ENCODE measurements at places on chromosomes 7 and 10.
A peak's percentile ranks its signal among the peaks of the same experiment; 100 is the strongest.

DNA sequence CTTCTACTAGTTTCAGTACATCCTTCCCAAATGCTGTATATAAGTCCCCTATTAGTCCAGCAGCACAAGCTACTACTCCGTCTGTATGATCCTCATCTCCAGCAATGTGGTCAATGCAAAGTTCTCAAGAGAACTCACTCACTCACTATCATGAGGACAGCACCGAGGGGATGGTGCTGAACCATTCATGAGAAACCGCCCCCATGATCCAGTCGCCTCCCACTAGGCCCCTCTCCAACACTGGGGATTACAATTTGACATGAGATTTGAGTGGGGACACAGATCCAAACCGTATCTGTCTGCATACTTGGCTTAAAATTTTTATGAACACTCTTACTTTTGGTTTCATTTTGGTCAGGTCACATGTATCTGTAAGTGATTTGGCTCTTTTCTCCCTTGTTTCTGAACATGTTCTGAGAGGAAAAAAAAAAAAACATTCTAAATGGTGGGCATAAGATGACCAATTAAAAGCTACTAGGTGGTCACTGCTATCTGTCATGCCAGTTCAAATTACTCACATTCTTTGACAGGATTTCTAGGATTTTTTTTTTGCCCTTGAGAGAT, 60.1 kb downstream of the ZNF783 start:
- DNase-seq, result peak; percentile 55

GRCh38 chr7:68348401-68348800, 1249.9 kb upstream of the AUTS2 start:
- no peak for DNase-seq

DNA sequence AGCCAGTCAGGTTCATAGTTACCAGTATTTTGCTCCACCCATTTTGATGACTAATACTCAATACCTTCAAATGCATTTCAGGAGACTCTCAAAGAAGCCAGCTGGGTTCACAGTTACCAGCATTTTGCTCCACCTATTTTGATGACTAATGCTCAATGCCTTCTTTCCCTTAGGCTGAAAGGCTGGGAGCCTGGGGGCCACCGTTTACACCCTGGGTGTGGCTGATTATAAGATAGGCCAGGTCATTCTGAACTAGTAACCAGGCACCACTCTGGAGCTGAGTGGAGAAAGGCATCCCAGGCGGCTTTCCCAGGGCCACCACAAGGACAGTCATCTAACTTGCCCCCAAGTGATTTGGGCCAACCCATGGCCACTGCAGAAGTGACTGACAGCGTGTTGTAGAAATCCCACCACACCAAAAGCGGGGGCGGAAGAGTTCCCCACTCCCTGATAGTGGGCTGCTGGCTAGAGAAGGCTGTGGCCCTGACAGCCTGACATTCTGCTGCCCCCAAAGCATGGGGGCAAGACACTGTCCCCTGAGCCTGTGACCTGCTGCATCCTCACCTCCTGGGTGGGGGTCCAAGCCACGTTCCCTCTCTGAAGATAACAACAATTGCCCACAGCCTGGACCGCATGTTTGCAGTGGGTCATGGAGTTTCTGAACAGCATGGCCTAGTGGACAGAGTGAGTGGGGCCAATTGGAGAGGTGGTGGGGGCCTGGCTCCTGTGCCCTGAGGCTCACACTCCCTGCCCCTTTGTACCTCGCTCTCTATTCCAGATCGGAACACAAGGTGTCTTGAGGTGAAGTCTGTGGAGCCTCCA, 23.0 kb upstream of the ZNF488 start:
- peak; percentile 79 for DNase-seq

- peak; percentile 12 for DNase-seq
These were observed 113.5 kb downstream of the ITGB8 start for GRCh38 chr7:20444030-20444800.

GRCh38 chr10:113853578-113854012, 287 bp downstream of the DCLRE1A start:
- no peak for DNase-seq

DNA sequence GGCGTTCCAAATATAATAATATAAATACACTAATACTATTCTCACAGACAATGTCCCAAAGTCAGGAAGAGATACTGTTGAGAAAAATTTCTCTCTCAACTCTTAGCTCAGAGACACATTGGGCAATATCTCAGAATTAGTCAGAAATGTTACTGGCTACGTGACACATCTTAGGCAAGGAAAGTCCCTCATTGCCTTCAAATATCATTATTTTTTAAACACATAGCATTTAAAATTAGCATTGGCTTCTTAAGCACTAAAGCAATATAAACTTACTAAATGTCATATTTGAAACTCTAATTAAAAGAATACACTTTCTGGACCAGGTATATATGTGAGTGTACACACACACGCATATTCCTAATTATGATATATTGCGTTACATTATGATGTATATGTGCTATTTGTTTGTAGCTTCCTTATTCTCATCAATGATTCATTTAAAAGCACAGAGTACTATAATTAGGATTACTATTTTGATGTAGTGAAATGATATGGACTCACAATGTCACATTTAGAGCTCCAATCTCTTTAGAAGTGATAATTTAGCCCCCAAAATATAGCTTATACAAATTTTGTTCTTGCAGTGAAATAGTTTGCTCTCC, 255.8 kb downstream of the TWIST1 start:
- peak; percentile 89 for DNase-seq

DNA sequence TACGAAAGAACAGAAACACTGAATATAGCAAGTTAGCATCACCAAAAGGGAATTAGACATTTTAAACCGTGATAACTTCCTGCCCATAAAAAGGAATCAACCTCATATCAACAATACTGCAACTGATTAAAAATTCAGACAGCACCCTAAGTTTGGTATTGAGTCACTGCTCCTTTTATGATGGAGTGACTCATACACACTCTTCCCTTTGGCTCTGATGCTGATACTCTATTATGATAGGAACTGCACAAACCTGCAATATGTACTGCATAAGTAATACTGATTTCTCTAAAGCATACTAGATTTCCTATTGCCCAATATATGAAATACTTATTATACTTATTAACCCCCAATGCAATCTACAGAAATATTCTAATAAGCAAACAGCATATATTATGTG, 118.7 kb downstream of the PARD3 start:
- DNase-seq, result peak; percentile 64

DNA sequence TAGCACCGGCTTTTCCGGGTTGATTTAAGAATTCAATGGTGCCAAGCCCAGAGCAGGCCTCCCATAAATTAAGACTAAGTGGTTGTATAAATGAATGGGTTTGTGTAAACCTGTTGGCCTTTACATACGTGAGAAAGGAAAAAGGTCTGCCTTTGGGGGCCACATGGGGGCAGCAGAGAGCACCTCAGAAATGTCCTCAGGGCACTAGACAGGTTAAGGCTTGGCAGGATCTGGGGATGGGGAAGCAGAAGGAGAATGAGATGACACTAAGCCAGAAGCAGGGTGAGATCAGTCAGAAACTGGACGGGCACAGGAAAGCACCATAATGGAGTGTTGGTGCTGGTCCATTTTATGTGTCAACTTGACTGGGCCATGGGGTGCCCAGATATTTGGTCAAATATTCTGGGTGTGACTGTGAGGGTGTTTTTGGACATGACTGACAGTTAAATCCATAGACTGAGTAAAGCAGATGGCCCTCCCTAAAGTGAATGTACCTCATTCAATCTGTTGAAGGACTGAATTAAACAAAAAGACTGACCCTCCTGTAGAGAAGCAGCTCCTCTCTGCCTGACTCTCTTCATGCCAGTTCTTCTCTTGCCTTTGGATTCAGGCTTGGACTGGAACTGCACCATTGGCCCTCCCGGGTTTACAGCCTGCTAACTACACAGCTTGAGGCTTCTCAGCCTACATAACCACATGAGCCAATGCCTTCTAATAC, 58.9 kb downstream of the FRMPD2 start:
- DNase-seq, result peak; percentile 57

GRCh38 chr10:1169186-1169885, 113.2 kb downstream of the WDR37 start:
- DNase-seq, result no peak

- DNase-seq, result no peak
These were observed 128.0 kb downstream of the KCND2 start for GRCh38 chr7:120400806-120401455.

- peak; percentile 59 for DNase-seq
These were observed 717 bp downstream of the ADCY1 start for GRCh38 chr7:45574669-45575500.

DNA sequence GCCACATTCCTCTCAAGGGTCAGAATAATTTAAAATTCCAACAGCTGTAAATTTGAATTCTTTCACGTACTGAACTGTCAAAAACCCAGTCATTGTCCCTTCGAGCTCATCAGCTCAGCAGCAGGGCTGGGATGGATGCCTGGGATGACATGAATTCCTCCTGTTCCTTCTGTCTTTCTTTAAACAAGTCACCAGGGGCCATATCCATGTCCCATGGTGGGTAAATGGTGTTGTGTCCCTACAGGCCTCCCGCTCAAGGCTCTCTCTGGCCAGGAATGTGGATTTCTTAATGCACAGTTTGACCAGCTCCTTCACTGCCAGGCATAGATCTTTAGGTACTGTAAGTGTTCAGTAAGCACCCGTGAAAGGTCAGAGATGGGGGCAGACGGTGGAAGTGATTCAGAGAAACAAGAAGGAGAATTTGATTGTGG, 13.8 kb upstream of the TECPR1 start:
- peak; percentile 78 for DNase-seq

DNA sequence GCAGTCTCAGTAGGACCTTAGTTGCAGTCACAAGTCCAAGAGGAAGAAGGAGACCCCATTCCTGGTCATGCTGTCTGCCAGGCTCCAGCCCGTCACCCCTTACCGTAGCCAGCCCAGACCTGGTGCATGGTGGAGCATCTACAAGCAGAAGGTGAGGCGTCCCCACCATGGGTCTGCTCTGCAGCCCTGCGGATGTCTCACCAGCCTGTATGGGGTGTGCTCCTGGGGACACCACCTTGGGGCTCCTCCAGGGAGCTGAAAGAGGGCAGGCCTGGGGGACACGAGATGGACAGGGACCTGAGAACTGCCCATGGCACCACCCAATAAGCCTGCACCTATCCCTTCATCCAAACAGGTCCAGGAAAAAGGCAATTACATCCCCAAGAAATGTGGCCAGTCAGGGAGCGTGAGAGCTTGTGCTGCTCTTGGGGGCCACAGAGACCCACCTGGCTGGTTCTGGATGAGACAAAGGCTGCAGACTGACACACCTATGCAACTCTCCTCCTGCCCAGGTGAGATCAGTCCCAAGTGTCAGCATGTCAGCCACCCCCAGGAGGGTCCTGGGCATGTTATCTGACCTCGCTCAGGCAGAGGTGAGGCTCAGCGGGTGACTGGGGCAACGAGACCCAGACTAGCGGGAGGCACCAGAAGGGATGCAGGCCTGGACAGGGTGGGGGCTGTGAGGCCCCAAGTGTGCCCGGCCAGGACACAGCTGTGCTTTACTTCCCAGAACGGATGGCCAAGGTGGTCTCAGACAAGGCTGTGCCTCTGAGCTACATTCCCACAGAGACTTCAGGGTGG, 84.5 kb upstream of the RET start:
- DNase-seq, result no peak

- DNase-seq, result no peak
These were observed 14.9 kb upstream of the SRGN start for GRCh38 chr10:69073026-69073425.

GRCh38 chr7:83614112-83614511, 34.8 kb downstream of the SEMA3E start:
- peak; percentile 13 for DNase-seq

- DNase-seq, result no peak
These were observed 79.2 kb upstream of the KCNIP2 start for GRCh38 chr10:101922846-101923245.

DNA sequence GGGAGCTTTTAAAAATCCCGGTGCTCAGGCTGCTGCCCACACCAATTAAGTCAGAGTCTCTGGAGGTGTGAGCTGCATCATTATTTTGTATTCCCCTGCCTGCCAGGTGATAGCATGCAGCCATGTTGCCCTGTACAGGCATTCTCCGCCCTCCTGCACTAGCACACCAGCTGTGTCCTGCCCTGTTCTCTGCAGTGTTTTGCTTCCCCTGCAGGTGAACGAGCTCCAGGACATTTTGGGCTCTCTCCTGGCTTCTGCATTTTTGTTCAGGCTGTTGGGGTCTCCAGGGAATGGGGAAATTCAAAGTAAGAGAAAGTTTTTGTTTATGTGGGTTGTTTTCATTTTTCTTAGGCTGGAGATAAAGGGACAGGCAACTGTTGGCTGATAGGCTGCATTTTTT, 271.0 kb upstream of the COBL start:
- no peak for DNase-seq

DNA sequence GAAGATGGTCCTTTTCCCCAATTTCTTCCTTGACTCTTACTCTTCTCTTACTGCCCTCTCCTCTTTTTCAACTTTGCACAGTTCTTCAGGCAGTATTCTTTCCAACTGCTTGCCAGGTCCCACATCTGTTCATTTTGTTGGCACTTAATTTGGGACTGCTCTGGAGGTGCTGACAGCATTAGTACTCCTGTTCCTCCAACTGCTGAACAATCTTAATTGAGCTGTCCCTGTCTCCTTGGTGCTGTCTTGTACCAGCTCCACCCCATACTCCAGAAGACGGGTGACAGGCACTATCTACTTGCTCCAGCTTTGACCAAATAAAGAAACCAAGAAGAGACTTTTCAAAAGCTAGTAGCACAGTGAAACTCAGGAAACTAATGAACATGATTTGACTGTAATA, 160.0 kb downstream of the PDE1C start:
- no peak for DNase-seq

DNA sequence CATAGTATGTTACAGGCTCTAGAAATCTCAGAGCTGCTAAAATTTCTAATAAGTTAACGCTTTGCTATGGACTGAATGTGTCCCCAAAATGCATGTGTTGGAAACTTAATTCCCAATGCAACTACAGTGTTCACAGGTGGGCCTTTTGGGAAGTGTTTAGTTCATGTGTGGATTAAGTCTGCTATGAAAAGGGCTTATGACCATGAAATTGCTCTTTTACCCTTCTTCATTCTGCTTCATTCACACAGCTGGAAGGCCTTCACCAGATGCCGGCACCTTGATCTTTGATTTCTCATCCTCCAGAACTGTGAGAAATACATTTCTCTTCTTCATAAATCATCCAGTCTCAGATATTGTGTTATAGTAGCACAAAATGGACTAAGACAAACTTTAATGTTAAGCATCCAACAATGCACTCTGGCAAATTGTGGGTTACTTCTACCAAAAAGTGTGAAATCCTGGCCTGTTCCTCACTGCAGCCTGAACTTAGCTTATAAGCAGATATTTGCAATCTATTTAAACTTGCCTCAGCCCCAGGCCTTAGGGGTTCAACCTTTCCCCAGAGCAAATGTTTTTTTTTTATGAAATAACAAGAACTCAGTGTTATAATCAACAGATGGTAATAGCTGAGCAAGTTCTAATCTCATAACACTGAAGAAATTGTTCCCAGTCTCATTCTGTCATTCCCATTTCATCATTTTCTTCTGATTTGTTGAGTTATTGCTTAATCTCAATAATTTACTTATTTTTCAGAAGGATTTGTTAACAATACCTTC, 523.6 kb downstream of the KIF20B start:
- peak; percentile 26 for DNase-seq

All from choroid plexus epithelial cell (primary cell).